ENCODE measurements at places on chromosomes 4 and X.

DNA sequence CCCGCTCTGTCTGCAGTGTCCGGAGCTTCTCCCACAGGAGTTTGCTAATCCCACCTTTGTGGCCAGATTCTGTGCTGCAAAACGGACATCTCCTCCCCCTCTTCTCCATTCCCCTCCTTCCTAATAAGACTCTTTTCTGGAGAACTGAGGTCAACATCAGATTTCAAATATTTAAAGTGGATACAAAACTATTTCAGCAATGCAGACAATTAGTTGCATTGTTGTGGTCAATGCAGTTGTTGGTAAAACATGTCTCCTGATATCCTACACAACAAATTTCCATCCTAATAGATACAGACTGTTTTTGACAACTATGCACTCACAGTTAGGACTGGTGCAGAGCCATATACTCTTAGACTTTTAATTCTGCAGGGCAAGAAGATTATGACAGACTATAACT is 5.1 kb upstream of the MCUB start:
- DNase-seq, result no peak

GRCh38 chrX:29547877-29548276 is 667.5 kb upstream of the MAGEB2 start:
- DNase-seq, result no peak

GRCh38 chrX:140710710-140711109 is 1.2 kb downstream of the LINC00632 start:
- no peak for DNase-seq

GRCh38 chr4:102781570-102781969 is 20.8 kb upstream of the MANBA start:
- DNase-seq, result no peak

- no peak for DNase-seq
These were observed 78.3 kb upstream of the ARSJ start for GRCh38 chr4:114057746-114058145.

DNA sequence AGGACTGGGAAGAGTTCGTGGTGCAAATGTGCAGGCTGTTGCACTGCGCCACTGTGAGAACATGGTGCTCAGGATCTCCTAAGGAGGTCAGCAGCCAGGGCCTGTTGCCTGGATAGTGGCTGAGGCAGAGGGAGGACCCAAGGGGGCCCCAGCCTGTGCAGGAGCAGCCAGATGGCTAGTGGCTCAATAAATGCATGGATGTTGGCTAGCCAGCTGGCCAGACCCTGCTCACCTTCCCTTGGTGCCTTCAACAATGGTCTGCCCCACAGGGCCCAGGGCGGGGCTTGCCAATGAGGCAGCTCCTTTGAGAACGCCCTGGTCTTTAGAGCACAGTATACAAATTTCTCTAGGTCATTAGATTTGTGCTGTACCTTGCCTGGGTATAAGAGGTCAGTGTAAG is 67.4 kb downstream of the TNIP2 start:
- no peak for DNase-seq

- no peak for DNase-seq
These were observed 43.2 kb upstream of the HUWE1 start for GRCh38 chrX:53729751-53730150.

DNA sequence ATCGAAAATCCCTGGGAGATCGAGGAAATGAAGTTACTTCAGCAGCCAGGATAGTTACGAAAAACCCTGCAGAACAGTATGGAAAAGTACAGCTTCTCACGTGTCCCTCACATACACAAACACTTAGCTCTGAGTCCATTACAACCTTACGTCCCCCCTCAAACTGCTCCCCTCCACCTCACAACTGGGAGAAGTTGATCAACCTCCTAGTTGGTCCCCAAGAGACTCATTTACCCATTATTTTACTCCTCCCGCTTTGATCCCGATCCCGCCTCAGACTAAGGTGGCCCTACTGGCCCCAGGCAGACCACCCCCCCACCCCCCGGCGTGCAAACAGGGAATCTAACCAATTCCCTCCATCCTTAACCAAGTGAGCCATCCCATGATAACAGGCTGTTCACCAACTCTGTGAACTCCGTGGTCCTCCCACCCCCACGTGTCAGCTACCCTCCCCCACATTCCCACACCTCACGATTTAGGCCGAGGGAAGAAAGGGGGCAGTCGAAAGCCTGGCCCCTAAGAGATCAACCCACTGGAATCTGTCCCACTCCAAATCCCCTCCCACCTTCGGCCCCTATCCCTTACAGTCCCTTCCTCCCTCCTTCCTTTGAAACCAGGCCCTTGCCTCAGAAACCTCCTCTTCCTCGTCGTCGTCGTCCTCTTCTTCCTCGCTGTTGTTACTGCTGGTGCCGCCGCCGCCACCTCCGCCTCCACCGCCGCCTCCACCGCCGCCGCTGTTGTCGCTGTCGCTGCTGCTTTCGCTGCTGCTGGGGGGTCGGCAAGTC is 755 bp downstream of the ANKRD17 start:
- DNase-seq, result no peak

DNA sequence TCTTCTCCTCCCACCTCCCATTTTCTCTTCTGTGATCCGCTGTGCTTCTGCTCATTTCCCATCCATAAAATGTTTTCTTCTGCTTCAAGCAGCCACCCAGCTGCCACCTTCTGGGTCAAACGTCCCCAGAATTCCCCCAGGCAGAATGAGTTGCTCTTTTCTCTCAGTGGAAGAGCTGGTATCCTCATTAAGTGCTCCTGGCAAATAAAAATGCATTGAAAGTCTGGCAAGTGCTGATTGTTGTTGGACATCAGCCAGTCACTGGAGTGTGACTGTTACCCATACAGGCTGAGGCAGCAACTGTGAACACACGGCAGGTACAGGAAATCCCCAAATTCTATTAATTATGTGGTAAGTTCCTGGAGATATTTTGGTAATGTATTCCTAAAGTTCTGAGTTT is 52.6 kb downstream of the LIMCH1 start:
- DNase-seq, result no peak

- DNase-seq, result no peak
These were observed 189.4 kb downstream of the RAPGEF2 start for GRCh38 chr4:159292137-159292896.

GRCh38 chr4:55549888-55550287 is 3.2 kb upstream of the CLOCK start:
- DNase-seq, result no peak

DNA sequence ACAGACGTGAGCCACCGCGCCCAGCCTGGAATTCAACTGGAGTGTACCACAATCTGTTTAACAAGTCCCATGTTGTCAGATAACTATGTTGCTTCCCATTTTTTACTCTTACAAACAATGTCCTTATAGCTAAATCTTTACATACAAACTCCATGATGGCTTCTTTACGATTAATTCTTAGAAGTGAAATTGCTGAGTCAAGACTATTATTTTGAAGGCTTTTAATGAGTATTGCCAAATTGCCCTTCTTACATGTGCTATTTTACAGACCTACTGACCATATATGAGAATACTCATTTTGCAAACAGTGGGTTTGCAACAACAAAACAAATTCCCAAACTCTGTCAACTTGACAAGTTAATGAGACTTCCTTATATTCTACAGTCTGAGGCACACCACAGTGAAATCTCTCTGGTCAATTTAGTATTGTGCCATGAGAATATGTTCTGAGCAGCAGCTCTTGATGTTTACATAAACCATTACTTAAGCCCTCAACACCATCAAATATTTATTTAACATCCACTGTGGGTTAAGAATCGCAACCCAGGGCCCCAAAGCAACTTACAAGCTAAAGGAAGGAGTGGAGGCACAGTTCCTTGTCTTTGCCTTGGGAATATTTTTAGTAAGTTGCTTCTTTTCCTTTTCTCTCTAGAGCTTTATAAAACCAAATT is 128.5 kb downstream of the SPRY1 start:
- no peak for DNase-seq

DNA sequence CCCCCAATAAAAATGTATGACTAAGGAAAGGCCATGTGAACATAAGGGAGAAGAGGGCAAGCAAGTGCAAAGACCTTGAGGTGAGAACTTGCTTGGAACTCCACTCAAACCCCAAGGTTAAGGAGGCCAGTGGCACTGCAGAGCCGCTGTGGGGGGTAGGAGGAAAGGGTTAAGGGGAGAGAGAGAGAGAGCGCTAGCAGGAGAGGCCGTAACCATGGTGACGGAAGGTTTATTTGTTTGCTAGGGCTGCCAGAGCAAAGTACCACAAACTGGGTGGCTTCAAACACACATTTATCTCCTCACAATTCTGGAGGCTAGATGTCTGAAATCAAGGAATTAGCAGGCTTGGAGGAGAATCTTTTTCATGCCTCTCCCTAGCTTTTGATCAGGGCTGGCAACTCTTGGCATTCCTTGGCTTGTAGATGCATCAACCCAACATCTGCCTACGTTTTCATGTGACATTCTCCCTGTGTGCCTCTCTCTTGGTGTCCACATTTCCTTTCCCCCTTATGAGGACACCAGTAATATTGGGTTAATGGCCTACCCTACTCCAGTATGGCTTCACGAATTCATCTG is 35.2 kb downstream of the SMIM20 start:
- DNase-seq, result no peak

GRCh38 chr4:8189551-8190466 is 9.3 kb upstream of the SH3TC1 start:
- no peak for DNase-seq

GRCh38 chrX:48470833-48471118 is 716 bp upstream of the SLC38A5 start:
- DNase-seq, result no peak

- DNase-seq, result no peak
These were observed 35.3 kb upstream of the CHRNA9 start for GRCh38 chr4:40299811-40300292.

- no peak for DNase-seq
These were observed 158.1 kb upstream of the CXorf66 start for GRCh38 chrX:140123446-140123845.

GRCh38 chr4:158847535-158847934 is 78.7 kb downstream of the FNIP2 start:
- DNase-seq, result no peak

DNA sequence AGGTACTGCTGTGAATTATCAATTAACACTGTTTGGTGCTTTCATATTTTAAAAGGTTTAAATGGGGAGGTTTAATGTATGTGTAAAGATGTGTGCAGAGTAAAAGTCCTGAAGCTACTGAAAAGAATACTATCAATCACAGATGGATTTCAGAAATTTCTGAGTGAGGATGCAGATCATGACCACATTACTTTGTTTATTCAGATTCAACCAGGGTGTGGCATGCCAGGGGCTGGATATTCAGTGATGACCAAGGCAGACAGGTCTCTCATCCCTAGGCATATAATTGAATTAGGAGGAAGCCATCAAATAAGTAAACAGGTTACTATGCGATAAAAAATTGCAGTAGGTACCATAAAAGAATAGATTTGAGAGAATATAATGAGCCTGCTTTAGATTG is 28.0 kb upstream of the ANKRD50 start:
- DNase-seq, result no peak

GRCh38 chr4:67273666-67274065 is 271.6 kb downstream of the CENPC start:
- DNase-seq, result no peak

DNA sequence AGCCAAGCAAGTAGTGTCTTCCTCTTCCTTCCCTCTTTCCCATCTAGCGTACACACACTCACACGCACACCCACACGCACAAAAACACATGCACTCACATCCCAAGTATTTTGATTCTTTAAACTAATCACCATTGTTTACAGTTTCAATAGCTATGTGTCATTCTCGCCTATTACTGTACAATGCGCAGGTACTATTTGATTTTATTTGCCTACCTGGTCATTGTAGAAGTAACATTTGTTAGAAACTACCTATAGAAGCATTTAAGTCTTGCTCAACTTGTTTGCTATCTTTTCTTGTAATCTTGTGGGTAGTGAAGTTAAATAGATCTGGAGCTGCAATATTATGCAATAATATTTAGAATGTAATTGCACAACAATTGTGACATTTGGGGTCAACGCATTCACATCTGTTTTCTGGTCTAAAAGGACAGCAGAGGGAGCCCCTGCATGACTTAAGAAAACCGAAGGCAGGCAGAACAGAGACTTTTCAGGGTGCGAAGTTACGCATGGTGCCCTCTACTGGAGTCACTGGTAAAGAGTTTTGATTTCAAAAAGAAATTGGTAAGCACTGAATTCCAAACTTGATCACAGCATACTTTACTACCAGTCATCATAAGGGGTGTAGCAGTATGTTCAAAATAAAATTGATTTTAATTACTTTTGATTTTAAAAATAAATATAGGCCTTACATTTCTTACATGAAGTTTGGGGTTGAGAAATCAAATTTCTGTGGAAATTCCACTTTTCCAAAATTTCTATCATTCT is 503.3 kb upstream of the FAM241A start:
- no peak for DNase-seq

GRCh38 chrX:13515211-13515930 is 54.0 kb upstream of the EGFL6 start:
- DNase-seq, result no peak
